ENCODE measurements at places on chromosomes 4 and X.
A peak's percentile ranks its signal among the peaks of the same experiment; 100 is the strongest.

DNA sequence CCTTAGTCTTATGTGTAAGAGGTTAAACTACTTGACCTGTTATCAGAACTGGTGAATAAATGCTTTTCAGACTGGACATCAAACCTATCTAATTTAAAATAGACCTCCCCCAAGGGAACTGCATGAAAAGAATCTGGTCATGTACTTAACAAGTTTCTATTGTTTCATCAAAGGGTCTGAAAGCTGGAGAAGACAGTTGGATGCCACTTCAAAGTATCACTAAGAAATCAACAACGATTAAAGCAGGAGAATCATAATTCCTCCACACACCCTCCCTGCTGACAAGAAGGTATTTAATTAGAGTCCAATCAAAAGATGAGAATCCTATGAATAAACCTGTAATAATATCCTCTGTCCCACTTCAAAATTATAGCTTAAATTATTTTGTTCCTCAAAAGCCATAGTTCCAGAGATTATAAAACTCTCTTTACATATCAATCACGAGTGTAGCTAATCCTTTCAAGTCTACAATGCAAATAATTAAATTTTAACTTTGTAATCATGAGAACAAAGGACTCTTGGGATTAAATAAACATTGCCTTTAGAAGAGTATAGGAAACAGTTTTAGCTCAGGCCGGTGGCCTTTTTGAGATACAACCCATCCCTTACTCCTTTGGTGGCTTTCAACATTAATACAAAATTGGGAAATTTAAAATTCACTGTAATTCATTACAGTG, 35.1 kb downstream of the TSPAN5 start:
- no peak for DNase-seq

DNA sequence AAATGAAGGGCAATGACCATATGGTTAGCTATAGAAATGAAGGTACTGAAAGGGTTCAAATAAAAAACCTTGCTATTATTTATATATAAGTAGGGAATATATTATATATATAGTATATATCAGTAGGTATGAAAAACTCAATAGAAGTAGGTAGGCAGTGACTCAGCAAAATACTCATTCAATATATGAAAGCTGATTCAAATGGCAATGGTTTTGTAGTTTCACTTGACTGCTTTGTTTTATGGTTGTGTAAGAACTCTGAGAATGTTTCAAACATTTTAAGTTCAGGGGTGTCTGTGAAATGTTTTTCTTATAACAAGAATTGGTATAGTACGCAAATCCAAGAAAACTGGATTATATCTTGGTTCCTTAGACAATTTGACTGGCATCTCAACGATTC, 4.1 kb downstream of the ZNF280C start:
- no peak for DNase-seq

GRCh38 chr4:77082886-77083608, 7.3 kb upstream of the CCNI start:
- no peak for DNase-seq

DNA sequence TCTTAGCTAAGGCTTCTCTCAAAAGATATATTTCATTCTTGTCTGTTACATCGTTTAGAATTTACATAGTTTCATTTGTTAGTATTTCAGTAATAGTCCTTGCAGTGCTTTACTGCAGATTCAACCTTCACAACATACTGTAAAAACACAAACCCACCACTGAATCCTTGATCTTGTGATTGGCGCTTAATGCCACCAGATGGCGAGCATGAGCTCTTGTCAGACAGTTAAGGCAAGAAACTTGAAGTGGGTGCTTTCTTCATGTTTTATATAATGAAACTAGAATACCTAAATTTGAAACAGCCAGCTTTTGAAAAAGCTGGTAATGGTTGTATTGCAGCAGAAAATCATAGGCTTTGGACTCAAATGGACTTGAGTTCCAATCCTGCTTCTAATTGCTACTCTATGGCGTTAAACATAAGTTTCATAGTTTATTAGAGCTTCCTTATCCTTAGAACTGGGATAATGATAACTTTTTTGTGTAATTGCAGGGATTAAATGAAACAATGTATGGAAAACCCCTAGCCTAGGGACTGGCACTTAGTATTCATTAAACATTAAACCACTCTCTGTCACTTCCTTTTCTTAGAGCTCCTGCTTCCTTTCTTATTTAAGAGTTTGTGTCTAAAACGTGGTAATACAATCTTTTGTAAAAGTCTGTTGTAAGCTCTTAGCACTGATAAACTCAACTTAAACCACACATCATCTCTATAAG, 95.1 kb downstream of the USP9X start:
- DNase-seq: peak; percentile 47

GRCh38 chr4:140856621-140857062, 100.5 kb upstream of the TBC1D9 start:
- peak; percentile 36 for DNase-seq

GRCh38 chr4:121073004-121073435, 685 bp upstream of the NDNF start:
- DNase-seq: no peak

DNA sequence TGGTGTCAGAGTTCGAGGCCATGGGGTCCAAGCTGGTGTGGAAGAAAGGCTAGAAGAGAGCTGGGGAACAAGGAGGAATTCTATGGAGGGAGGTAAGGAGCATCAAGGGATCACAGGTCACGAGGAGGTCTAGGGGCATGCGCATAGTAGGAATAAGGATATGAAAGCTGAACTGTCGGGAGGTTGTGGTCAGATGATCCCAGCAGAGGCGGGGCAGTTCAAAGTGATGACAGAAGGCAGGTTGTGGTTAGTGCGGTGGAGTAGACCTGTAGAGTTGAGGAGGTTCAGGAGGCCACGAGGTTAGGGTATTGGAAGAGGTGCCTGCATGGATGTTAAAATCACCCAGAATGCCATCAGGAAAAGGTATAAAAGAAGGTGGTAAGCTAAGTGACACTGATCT, 156.3 kb downstream of the TMEM164 start:
- no peak for DNase-seq

GRCh38 chr4:125313497-125313896, 1.3 kb upstream of the FAT4 start:
- DNase-seq: peak; percentile 65

GRCh38 chrX:135490979-135491514, 29.4 kb upstream of the INTS6L start:
- no peak for DNase-seq

DNA sequence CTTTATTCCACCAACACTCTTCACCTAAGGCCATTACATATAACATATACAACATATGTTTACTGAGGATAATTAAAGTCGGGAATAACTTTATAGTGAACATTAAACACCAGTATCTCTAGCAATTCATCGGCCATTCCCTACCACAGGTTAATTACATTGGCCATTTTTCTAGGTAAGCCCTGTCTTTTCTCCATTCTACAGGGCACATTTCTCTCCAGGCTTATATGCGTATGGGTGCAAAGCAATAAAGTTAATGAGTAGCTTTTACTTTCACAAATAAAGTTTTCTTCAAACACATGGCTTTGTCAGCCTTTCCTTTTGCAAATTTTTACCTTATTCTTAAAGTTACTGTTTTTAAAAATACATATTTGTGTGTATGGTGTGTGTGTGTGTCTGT, 111.9 kb upstream of the IQCM start:
- no peak for DNase-seq

DNA sequence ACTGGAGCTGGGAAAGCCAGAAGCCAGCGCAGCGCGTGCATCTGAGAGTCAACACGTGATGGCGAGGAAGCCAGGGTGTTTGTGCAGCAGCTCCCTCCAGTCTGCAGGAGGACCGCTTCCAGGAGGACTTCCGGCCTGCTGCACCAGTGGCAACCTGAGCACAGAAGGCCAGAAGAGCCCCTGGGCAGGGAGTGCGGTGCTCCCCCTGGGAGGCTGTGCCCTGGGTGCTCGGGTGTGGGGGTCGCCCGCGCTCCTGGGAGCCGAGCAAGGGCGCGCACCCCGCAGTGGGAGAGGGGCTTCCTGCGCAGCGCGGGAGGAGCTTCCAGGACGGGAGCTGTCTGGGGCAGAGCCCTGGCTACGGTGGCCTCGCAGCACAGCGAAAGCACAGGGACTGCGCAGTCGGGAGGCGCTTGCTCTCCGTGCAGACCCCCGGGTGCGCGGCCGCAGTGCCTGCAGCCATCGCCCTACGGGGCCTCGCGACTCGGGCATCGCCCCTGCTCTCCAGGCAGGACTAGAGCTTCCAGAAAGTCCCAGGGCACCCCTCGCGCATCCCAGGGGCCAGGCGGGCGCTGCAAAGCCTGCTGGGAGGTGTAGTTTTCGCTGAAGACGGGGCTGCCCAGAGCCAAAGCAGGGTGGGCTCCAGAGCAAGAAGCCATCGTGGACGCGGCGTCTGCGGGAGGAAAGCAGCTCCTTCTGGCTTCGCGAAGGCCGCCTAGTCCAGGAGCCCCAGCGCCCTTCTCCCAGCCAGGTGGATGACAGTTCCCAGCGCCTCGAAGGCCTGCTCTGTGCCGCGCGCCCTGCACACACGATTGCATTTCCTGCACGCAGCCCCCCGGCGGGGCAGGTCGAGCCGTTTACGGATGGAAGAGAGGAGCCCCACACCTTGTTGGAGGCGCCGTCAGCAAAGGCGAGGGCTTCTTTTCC, 24.1 kb upstream of the WFS1 start:
- no peak for DNase-seq

- DNase-seq: no peak
Observed at GRCh38 chrX:125769628-125770027, 396.5 kb downstream of the DCAF12L2 start.

GRCh38 chr4:87005369-87005689, 70.5 kb downstream of the AFF1 start:
- no peak for DNase-seq

- DNase-seq: no peak
Observed at GRCh38 chr4:23630110-23630509, 259.7 kb downstream of the PPARGC1A start.

DNA sequence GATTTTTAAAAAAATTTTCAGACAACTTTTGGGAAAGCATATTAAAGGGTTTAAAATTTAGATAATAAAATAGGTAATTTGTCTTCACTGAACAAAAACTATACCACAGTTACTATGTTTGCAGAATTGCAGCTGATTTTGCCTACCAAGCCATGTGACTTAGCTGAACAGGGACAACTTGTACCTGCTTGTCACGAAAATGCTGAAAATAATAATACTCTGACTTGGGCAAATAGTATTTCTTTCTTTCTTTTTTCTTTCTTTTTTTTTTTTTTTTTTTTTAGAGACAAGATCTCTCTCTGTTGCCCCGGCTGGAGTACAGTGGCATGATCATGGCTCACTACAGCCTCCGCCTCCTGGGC, 225.2 kb upstream of the PPP1R2C start:
- DNase-seq: no peak

- DNase-seq: peak; percentile 66
Observed at GRCh38 chrX:13750204-13750603, 15.7 kb downstream of the OFD1 start.

DNA sequence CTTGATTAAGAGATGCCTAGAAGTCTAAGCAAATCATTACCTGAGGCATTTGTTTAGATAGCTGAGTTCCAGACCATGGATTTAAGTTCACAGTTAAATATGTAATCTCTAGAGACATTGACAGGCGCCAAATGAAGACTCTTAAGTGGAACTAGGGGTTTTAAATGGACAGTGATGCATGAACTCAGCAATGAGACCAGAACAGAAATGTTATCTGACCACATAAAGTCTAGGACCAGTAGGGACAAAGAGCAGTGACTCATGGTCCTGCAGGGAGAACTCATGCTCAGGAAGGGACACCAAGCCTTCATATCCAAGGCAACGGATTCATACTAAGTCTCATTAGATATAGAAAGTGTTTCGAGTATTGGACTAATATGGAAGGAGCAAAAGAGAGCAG, 152.3 kb downstream of the PPARGC1A start:
- DNase-seq: no peak

DNA sequence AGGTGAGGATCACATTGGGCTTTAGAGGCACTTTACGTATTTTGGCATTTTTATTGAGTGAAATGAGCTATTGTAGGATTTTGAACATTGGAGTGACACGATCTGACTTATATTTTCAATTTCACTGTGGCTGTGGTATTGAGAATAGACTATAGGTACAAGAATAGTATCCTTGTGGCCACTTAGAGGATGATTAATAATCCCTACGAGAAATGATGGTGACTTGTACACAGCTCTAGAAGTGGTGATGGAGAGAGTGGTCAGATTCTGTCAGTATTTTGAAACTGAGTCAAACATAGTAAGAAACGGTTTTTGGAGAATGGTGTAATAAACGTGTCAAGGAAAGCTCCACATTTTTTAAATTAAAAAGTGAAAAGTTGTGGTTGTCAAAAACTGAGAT, 494.7 kb downstream of the EPHA5 start:
- DNase-seq: no peak

DNA sequence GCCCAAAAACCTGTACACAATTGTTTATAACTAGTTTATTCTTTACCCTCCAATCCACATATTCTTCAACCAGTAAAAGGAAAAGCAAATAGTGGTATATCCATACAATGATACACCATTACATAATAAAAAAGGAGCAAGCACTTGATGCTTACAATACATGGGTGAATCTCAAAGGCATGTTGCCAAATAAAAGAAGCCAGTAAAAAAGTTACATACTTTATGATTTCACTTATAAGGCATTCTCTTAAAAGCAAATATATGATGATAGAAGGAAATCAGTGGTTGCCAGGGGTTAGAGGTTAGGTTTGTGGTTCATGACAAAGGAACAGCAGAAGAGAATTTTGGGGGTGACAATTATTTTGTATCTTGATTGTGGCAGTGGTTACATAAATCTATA, 896.1 kb upstream of the LCORL start:
- DNase-seq: no peak

DNA sequence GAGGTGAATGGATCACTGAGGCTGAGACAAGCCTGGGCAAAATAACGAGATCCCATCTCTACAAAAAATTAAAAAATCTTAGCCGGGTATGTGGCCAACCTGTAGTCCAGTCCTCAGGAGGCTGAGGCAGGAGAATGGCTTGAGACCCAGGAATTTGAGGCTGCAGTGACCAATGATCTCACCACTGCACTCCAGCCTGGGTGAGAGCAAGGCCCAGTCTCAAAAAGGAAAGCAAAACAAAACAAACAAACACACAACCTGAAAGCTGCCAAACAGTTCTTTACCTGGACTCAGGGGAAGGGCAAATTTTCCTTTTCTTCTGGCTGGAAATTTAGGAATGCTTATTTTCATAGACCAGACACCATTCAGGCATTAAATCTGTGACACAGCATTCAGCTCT, 163.1 kb upstream of the FAT1 start:
- DNase-seq: no peak

DNA sequence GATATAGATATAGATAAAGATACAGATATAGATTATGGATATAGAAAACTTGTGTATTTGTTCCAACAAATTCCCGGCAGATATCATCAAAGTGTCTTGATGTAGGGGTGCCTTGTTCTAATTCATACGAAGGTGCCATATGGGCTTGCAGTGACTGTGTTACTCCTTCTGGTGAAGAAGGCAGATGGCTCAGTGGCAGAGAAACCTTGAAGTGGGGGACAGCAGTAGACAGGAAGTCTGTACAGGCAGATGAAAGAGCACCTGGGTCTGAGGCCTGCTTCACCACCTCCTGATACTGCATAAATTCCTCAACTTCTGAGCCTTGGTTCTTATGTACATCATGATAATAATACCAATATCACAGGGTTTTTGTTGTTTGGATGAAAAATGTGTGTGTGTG, 179.5 kb upstream of the GATB start:
- no peak for DNase-seq
